Left lung (tissue), 14 donors: ENCODE measurements at places on chromosomes 7 and 10.

- peak; percentile 10 for DNase-seq
These were observed 38.2 kb downstream of the AVL9 start for GRCh38 chr7:32533276-32534029.

- DNase-seq: no peak
These were observed 1.7 kb downstream of the CREB3L2 start for GRCh38 chr7:138000081-138000701.

DNA sequence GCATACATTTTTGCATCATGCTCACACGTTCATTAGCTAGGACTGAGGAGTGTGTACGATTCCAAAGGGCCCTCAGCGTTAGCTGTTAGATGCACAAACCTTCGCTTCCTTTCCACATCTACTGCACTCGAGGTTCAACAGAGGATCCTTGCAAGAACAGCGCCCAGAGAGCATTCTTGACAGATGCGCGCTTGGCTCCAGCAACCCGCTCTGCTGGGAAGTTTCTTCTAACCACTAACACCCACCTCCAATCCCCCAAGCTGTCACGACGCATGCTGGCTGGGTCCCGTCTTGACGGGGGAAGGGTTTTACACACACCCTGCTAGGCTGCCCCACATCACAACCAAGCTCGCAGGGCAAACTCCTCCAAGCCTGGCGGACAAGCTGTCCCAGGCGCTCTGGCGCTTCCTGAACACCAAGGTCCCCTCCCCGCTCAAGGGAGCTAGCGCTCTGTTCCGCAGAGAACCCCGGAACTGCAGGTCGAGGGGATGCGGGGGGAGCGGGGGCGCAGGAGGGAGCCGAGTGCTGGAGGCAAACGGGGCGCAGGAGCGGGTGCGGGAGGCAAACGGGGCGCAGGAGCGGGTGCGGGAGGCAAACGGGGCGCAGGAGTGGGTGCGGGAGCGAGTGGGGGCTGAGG lies 653 bp upstream of the ADRB1 start:
- DNase-seq: no peak

- no peak for DNase-seq
These were observed 51.2 kb downstream of the RNF32 start for GRCh38 chr7:156691764-156692163.

- no peak for DNase-seq
These were observed 140.9 kb downstream of the AUTS2 start for GRCh38 chr7:69739190-69739589.

DNA sequence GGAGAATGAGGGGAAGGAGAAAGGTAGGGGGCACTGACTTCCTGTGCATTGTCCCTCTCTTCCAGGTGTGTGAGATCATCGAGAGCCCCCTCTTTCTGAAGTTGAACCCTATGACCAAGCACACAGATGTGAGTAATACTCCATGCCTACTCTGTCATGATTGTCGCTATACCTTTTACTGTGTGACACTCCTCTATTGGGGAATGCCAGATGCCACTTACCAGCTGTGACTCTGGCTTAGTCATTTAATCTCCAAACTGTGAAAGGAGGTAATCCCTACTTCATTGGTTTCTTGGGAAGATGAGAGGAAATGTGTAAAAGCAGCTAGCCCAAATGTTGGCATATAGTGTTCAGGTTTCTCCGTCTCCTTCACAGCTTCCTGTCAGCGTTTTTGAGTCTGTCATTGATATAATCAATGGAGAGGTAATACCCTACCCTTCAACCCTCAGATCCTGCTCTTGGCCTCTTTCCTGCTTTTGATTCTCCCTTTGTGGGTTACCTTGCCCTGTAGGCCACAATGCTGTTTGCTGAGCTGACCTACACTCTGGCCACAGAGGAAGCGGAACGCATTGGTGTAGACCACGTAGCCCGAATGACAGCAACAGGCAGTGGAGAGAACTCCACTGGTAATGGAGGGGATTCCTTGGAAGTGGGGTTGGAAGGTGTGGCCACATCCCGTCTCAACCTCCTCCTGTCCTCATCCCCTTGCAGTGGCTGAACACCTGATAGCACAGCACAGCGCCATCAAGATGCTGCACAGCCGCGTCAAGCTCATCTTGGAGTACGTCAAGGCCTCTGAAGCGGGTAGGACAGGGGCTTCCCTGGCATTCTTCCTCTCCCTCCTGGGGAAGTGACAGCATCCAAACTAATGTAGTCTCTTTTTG lies 2.0 kb downstream of the COPS6 start:
- no peak for DNase-seq

DNA sequence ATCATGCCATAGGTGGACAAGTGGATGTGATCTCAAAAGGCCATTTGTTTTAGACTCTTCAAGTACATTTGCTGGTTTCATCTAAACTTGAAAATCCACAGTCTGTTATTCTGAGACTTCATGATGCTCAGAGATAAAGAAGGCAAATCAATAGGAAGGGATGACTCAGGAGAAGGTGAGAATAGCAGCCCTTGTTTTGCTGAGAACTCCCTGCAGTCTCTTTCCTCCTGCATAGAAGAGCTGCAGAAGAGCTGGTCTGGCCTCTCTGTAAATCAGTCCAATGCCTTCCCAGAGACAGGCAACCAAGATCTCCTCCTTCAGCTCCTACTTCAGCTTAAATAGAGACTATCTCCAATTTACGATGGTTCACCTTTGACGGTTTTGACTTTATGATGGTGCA lies 4.0 kb upstream of the BAIAP2L1 start:
- DNase-seq: no peak

GRCh38 chr7:100433592-100434296 lies 2.6 kb downstream of the PPP1R35 start:
- no peak for DNase-seq

GRCh38 chr7:131014906-131015656 lies 281.1 kb upstream of the KLF14 start:
- no peak for DNase-seq

DNA sequence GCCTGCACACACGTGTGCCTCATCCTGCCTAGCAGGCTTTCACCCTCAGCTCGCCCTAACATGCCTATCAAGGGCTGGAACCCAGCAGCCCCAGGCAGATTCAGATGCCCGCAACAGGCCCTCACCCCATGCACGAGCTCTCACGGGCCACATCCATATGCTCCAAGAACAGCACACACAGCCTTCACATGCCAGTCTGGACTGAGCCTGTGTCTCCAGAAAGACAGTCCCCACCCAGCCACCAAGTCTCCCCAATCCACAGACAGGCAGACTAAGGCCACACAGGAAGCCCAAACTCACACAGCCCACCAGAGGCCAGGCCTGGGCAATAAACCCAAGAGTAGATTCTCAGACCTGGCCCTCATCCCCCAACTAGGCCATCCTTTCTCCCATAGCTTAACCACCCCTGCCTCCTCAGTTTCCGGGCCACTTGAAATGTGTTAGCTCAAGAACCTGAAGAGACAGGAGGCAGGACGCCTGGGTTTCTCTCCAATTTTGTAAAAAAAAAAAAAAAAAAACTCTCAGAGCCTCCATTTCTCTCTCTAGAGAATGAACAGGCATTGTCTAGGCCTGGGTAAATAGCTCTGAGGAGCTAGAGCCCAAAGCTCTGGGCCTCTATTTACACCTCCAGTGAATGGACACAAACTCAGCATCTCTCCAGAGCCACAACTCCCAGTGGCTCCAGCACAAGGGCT lies 6.8 kb downstream of the LDB1 start:
- no peak for DNase-seq

DNA sequence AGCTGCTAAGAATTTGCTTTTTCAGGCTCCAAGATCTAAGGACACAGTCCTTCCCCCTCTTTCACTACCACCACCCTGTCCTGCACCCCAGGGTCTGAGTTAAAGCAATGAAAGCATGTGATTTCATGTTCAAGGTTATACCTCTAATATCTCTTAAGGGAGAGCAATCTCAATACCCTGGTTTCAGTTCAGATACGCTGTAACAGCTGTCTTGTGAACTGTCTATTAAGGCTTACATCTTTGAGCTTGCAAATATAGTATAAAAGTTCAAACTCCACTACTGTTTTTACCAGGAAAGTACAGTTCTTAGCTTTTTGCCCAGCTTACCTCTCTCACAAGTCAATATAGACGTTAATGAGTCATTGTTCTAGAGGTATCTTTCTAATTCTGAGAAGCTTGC lies 2.6 kb downstream of the CPVL start:
- DNase-seq: no peak

- DNase-seq: peak; percentile 93
These were observed 9.9 kb upstream of the PSMG3 start for GRCh38 chr7:1579481-1580421.

GRCh38 chr7:75776295-75776971 lies 4.4 kb upstream of the CCL26 start:
- no peak for DNase-seq

DNA sequence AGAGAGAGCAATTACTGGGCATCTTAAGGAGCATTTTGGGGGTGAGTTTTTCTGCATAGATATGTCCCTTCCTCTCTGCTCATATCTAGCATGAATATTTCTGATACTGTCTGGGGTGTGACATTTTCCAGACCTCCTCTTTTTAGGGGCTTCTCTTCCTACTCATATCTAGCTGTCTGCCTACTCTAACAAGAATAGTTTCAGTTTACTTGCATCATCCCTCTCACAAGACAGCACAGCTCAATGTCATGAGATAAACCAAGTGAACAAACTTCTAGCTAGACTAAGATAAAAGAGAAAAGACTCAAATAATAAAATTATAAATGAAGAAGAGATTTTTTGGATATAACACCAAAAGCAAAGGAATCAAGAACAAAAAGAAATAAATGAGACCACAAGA lies 419.5 kb upstream of the SORCS1 start:
- DNase-seq: no peak

GRCh38 chr10:60414877-60415585 lies 25.4 kb upstream of the ANK3 start:
- DNase-seq: no peak

DNA sequence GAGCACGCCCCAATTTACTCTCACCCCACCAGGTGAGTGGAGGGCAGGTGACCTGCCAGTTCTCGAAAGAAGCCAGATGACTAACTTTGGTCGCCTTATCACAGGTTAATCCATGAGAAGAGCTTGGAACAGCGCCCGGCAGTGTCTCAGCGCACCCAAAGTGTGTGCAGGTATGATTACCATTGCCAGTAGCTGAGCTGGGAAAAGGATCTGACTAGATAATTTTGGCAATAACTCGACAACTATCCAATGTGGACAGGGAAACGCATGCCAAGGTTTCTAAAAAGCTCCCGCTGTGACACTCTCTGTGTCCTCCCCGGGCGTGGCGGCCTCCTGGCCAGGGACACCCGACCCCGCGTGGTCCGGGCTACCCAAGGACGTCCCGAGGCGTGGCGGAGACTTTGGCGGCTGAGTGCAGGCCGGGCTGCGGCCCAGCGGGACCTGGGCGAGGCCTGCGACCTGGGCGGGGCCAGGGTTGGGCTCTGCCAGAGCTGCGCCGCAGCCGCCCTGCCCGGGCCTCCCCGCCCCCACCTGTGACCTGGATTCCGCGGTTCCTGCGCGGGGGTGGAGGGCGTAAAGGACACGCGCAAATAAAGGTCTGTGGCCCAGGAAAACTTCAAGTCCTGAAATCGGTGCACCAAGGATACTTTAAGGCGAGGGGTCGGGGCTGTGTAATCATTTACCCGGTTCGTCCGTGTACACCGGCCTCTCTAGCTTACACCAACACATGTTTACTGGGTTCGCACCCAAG lies 13.7 kb upstream of the WAPL start:
- peak; percentile 94 for DNase-seq

DNA sequence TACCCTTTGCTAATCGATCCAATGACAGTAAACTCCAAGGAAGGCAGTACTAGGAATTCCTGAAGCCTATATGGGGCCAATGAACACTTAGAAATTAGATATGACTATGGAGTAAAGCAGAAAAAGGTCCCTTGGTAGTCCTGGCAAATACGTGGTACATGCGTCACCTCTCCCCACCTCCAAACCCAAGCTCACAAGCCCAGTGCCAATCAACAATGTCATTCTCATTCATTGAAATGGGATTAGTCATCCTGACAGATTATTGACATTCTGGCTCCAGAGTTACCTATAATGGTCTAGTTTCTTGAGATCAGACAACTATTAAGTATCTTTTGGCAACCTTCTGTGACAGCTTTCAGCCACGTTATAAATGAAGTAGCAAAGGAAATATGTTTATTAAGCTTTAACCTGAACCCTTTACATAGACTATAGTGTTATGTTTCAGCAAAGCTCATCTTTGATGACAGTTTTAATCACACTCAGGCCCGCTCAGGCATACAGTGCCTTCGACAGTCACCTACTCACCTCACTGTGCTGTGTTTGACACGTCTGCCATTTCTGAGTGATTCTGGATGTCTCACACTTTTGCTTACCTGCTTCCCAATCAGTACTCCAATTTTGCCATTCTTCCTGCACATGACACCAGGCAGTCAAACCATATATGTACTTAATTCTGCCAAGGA lies 69.6 kb upstream of the ADO start:
- DNase-seq: no peak

DNA sequence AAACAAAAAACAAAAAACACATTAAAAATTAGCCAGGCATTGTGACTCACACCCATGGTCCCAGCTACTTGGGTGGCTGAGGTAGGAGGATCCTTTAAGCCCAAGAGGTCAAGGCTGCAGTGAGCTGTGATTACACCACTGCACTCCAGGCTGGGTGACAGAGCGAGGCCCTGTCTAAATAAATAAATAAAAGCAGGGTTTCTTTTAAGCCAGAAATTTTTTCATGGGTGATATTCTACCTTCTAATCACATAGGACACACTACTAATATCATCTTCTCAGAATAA lies 14.2 kb upstream of the SVIL start:
- no peak for DNase-seq

DNA sequence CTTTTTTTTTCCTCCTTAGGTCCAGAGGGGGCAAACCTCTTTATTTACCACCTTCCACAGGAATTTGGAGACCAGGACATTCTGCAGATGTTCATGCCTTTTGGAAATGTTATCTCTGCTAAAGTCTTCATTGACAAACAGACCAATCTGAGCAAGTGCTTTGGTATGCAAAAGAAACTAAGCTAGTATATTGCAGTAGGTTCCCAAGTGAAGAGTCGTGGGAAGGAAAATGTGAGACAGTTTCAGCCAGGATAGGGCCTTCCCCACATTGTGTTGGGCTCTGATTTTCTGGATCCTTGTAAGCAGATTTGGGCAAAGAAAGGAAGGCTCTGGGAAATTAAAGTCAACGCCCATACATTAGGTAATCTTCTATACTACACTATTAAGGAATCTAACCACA lies 285.6 kb downstream of the USP6NL start:
- DNase-seq: no peak

DNA sequence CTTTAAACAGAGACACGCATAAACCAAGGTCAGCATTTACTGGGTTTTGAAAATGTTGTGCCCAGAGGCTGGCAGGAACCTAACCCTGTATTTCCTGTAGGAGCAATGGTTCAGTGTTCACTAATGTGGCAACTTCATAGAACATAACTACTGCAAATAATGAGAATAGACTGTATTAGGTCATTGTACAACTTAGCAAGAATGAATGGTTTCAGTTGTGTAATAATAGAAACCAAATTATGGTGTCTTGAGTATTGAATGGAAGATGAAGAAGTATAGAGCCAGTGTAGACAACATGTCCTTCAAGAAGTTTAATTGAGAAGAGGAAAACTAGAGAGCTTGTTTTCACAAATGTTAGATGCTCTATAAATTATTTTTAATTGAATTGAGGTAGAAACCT lies 172.5 kb downstream of the BUB3 start:
- DNase-seq: no peak

- DNase-seq: no peak
These were observed 18.2 kb downstream of the ANLN start for GRCh38 chr7:36407636-36408550.

- no peak for DNase-seq
These were observed 709.3 kb upstream of the AUTS2 start for GRCh38 chr7:68888971-68889385.
